ENCODE measurements at places on chromosomes 12 and 14.

- DNase-seq: no peak
These were observed 74.3 kb upstream of the ST8SIA1 start for GRCh38 chr12:22408610-22409376.

- DNase-seq: peak; percentile 81
These were observed 2.9 kb upstream of the ZFP36L1 start for GRCh38 chr14:68795597-68796417.

DNA sequence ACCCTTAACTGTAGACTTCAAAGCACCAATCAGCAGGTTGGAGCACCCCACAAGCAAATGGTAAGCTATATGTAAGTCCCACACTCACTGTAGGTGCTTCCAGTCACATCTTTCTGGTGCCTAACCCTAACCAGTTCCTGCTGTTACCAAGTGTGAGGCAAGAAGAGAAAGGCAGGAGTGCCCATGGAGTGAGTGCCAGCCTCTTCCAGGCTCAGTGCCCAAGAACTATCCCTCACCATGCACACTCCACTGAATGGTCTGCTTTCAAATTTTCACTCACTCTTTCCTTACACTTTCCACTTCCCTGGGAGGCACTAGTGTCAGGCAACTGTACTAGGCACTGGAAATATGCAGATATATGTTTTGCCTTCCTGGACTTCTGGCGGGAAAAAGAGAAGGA is 62.2 kb upstream of the ZDHHC17 start:
- no peak for DNase-seq

DNA sequence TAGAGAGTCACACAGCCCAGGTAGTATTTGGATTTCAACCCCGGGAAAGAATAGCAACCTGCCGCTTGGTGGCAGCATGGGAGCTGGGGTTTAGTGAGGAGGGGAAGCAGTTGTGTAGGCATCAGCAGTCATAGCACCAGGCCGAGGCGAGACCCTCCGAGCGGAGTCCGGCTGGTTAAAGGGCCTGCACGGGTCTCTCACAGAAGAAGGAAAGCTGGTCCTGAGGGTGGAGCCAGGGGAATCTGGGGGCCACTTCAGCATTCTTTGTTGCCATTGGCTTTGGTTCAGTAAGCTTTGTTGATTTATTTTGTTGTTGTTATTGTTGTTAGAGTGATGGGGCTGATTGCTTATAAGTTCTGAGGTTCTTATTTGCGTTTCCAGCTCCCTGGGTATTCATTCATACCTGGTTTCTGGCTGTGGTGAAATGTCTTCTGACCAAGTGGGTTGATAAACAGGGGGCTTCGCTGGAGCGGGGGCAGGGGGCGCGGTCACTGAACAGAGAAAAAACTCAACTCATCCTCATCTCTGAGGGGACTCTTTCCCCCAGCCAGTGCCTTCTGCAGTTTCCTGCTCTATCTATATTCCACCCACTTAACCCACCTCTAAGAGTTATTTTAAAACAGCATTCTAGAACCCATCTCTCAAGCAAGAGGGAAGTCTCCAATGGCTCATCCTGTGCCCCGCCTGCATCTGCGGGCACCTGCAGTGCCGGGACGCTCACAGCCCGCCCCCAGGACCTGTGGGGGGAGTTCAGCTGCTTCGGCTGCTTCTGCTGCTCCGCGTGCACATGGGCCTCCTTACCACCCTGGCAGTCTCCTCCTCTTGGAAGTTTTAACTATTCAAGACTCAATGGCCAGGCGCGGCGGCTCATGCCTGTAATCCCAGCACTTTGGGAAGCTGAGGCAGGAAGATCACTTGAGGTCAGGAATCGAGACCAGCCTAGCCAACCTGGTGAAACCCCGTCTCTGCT is 11.6 kb downstream of the CKB start:
- DNase-seq: peak; percentile 1

DNA sequence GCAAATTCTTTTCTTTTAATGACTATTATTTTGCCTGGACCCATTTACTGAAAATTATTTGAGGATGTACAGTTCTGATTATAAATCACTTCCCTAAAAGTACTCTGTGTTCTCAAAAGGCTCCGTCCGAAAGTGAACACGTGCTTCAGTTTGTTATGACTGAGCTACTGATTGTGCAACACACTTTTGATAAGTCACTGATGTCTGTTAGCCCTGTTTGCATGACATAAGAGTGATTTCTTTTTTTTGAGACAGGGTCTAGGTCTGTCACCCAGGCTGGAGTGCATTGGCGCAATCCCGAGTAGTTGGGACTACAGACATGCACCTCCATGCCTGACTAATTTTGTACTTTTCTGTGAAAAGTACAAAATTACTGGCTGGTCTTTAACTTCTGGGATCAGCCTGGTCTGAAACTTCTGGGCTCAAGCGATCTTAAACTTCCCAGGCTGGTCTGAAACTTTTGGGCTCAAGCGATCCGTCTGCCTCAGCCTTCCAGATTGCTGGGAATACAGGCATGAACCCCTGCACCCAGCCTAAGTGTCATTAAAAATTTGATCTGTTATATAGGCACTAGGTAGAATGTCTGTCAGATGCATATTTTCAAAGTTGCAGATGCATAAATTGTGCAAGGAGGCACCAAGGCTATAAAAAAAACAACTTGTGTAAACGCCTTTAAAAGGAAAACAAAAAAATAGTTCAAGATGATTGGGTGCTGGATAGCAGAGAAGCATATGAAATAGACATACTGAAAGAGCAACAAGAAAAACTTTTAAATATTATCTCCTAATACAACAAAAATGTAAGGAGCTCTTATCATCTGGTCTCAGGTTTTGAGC is 111.5 kb downstream of the SRGAP1 start:
- DNase-seq: no peak

GRCh38 chr12:105278043-105278697 is 42.2 kb upstream of the APPL2 start:
- DNase-seq: no peak
